Cardiac fibroblast (primary cell): ENCODE measurements at places on chromosomes 2 and 18.

- DNase-seq: no peak
Observed at GRCh38 chr2:64419596-64420165, 34.3 kb upstream of the LGALSL start.

DNA sequence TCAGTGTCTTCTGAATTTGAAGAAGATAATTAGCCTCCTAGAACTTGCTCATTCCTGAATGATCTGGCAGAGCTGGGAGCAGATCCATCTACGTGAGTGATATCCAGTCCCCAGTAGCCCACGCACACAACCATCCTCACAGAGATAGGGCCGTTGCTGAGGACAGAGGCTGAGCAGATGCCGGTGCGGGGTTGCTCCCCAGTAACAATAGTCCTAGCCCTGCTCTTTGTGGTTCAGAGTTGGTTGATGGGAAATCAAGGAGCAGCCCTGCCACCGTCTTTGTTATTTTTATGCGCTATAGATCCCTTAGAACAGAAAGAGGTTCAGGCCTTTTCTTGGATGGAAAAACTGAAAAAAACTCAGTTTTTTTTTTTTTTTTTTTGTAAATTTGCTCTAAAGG lies 69.3 kb downstream of the VWA3B start:
- DNase-seq: no peak

GRCh38 chr2:16139663-16140615 lies 199.6 kb downstream of the MYCN start:
- no peak for DNase-seq

DNA sequence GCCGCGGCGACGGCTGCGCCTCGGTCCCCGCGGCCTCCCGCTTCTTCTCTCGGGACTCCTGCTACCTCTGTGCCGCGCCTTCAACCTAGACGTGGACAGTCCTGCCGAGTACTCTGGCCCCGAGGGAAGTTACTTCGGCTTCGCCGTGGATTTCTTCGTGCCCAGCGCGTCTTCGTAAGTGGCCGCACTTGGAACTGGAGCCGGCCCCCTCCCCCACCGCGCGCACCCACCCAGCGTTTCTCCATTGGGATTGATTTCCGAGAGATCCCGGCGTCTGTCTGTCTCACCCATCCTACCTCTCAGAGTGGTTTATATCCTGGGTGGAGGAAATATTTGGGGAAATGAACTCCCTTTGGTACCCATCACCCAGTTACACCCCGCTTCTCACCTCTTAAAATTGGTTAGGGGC lies 498 bp downstream of the ITGAV start:
- DNase-seq: peak; percentile 49
